NCI-H187 treated with DMSO at 0.1 percent for 48 hours (cell line): ENCODE measurements at places on chromosomes 3 and 15.

- DNase-seq, result no peak
Observed at GRCh38 chr15:42157981-42158765, 1.7 kb upstream of the PLA2G4F start.

DNA sequence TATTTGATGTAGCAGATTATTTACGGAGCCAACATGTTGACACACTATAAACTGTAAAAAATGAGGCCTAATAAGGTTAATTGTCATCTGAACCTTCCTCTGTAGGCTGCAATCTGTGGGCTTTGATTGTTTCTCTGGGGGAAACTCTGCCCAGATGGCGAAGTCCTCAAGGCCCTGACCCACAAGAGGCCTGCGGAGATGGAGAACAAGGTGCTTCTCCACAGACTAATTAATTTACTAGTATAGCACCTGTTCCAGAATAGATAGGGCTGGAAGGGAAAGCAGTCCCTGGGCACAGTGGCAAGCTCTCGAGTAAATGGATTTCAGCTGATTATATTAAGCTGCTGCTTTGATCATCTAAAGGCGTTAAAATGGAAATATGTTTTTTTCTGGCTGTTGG is 338.8 kb upstream of the DNAJC19 start:
- peak; percentile 24 for DNase-seq

DNA sequence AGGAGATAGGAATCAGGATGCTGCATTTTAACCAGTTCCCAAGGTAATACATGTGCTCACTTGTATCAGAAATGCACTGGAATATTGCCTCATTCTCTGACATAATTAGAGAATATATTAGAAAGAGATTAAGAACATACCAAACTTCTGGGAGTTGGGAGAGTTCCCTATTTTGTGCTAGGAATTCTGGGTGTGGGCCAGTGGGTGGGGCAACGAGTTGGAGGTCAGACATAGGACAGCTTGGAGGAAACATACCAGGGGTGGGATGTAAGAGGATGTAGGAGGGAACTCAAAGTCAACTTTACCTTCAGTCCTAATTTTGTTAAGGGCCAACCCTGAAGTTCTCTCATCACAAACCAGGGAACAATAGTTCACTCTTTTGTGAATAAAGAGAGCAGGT is 83.6 kb downstream of the SLC7A14 start:
- no peak for DNase-seq

- DNase-seq, result no peak
Observed at GRCh38 chr3:104168386-104168785, 1198.3 kb upstream of the ALCAM start.

DNA sequence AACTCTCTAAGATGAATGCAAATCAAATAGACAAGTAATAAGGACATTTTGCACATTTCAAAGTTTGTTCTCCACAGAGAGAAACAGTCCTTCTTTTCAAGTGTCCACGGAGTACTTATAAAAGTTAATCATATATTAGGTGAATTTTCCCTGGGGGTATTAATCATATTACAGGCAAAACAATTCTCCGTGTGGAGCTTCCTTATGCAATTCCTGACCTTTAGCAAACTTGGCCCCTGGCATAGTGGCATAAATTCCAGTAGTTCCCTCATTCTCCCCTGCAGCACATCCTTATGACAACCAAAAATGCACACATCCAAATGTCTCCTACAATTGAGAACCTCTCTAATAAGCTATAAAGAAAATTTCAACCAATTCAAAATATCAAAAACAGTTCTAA is 34.4 kb downstream of the FSIP1 start:
- no peak for DNase-seq

GRCh38 chr3:183131186-183131725 is 31.3 kb downstream of the LAMP3 start:
- DNase-seq, result no peak

DNA sequence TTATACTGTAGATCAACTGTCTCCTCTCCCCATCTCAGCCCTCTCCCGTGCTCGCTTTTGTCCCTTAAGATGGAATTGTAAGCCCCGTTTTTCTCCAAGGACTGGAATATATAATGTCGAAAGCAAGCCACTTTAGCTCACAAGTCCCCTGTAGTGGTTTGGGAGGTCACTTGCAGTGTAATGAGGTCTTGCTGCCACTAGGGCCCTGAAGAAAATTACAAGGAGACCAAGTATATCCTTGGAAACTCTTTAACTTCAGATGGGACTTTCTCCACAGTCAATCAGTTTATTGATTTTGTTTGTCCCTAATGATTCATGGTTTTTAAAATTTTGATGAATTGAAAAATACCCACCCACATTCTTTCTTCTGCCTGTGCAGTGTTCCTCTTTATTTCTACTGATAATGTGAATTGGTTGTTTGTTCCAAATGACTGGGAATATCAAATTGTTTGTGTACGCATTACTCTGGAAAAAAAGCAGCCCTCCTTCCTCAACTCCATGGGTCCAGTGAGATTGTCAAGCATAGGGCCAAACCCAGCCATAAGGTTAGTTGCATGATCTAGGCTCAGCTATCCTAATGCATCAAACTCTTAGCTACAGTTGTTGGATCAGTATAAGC is 294.8 kb downstream of the MCTP2 start:
- DNase-seq, result no peak

DNA sequence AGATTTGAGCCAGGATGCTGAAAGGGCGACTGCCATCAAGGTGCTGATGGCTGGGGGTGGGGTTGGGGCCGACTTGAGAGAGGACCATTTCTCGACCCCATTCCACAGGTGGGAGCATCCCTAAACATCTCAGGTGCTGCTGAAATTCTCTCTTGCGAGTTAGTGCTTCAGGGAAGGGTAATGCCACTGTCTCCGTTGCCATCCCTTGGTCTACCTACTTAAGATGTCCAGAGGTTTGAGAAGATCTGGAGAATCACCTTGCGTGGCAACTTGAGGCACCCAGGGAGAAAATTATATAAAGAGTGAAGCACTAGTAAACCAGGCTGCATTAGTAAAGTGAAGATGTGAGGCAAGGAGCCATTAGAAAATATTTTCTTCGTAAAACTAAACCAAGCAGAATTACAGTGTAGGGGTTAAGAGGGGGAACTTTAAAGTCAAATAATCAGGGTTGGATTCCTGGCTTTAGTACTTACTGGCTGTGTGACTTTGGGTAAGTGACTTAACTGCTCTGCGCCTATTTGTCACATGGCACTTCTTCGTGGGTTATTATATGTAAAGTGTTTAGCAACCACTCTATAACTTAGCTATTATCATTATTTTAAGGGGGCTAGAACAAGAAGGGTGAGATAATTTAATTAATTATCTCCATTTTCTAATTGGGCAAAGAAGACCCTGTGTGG is 662 bp upstream of the RFTN1 start:
- DNase-seq, result no peak

DNA sequence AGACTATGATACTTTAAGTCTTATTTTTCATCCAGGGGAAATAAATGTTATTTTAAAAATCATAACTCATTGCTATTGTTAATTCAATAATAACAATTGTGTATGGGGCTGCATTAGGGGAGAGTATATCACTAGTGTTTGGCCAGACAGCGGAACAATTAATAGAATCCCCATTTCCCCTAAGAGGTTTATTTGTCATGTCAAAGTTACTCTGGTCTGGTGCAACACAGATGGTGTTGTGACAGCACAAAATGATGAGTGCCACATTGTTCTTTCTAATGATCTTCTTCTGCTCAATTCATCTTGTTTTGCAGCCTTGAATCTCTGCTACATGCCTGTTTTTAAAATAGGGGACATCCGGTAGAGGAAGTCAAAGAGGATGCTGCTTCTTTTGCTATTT is 351.6 kb downstream of the NSUN3 start:
- DNase-seq, result no peak

GRCh38 chr3:12299026-12299425 is 10.2 kb downstream of the PPARG start:
- no peak for DNase-seq

- DNase-seq, result no peak
Observed at GRCh38 chr15:22228101-22228762, 147.9 kb downstream of the OR4M2 start.

DNA sequence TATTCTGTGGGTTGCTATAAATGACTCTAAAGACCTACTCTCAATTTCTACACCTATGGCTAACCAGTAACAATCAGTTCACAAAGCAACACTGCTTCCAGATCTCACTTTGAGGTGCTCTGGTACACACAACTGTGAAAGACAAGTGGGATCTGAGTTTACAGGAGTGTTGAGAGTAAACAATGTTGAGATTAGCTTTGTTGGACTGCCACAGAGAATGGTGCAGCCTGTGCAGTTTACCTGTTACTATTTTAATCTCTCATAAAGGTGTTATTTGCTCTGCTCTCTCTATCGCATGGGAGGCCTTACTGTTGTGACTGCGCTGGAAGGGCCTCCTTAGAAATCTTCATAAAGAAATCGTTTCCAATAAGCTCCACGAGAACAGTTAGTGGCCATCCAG is 112.0 kb downstream of the SOX2 start:
- DNase-seq, result no peak

- DNase-seq, result no peak
Observed at GRCh38 chr3:54069961-54070360, 52.4 kb upstream of the CACNA2D3 start.

GRCh38 chr3:107592073-107592472 is 69.3 kb downstream of the BBX start:
- no peak for DNase-seq

DNA sequence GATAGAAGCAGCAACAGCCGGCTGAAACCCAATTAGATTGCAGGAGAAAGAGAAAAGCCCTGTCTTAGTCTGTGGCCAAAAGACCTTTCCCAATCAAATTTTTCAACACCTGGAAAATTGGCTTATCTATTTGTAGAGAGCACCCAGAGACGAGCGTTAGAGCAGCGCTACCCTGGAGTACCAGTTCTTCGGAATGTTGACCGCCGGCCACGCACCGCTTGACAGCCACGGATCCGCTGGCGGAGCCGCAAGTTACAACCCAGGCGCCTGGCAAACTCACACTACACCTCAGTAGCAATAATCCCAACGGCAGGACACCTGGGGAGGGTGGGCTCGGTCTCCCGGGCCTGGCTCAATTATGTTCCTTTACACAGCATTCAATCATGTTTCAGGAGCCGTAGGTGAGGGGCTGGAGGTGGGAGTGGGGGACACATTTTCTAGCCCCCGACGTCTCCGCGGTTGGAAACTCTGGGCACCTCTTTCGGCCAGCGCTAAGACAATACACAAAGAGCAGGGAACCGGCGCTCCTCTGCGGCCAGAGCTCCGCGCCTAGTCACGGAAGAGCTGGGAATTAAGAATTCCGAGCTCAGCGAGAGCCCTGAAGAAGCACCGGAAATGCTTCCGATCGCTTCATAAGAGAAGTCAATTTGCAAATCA is 1.2 kb downstream of the MB21D2 start:
- no peak for DNase-seq

GRCh38 chr3:38001456-38002081 is 11.0 kb downstream of the VILL start:
- DNase-seq, result no peak

- DNase-seq, result no peak
Observed at GRCh38 chr3:13415997-13416793, 3.9 kb downstream of the NUP210 start.

DNA sequence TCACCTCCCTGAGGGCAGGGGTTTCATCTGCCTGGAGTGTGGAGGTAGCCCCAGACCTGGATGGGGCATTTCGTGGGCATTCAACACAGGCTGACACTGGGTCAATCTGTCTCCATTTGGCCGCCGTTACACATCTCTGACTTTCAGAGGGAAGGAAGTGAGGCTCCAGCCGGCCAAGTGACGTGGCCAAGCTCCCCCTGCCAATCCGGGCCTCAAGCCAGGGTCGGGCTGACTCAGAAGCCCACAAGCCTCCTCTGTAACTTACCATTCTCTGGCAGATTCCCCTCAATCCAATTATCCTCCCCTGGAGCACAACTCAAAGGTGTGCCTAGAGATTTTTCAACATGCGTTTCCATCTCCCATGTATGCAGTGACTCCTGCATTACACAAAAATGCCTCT is 227.6 kb downstream of the KLF13 start:
- DNase-seq, result no peak

DNA sequence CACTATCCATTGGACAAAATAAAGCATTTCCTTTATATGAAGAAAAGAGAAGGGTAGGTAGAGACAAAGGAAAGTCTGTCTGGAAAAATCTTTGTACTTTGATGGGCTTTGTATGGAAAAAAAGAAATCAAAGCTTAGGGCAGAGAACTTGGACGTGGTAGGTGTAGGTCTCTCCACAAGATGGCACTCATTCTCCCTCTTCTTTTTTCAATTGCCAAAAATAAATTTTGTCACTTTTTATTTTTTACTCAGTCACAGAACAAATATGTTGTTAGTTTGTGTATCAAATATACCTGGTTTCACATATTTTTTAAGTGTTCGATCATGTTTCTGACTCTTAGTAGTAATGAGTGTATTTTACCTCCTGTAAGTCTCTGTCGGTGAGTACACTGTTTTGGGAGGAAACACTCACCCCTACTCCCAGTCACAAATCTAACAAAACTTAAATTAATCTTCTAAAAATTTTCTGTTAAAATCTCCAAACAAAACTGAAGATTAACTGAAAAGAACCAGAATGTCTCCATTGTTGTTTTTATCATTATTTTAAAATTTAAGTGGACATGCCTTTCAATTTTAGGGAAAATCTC is 415.8 kb upstream of the GOLIM4 start:
- no peak for DNase-seq

DNA sequence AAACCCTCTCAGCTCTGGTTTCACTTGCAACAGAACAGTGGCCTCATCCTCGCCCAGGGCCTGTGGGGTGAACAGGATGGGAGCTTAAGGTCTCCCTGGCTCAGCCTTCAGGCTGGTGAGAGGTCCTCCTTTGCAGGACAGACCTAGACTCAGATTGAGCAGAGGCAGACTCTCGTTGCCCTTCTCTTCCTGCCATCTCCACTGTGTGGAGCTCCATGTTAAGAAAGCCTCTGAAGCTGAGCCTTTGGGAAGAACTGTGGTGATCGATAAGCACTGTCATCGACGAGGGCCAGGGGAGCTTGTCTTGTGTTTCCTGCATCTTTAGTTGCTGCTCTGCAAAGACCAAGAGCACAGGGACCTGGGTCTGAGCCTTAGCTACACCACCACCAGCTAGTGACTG is 37.8 kb upstream of the GRIP2 start:
- DNase-seq, result no peak

DNA sequence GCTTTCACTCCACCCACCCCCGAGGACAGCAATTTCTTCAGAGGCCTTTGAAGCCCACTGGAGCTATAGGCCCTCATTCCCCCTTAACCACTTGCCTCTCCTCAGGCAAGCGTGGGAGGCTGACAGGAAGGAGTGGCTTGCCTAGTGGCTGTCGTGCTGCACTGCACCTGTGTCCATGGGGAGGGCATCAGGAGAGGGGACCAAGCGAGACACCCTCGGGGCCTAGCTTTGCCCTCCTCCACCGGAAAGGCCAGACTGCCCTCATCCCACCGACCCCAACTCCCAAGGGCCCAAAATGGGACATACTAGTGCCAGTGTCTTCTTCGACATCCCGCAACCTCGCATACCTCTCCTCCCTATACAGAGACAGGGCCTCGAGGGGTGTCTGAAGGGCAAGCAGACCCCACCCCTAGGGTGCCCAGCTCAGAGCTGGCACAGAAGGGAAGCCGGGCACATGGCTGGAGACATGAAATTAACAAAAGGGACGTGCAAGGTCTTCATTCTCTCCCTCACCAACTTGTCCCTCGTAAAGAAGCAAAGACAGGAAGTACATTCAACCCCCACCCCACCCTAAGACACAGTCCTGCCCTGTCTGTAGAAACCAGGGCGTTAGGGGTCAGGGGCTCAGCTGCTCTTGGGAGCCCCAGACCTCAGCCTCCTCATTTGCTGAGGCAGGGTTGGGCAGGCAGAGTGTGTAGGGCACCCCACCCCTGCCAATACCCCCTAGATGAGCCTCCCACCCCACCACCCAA is 24.3 kb downstream of the VIPR1 start:
- DNase-seq, result no peak
